Left lobe of liver (tissue), 2 donors: ENCODE measurements at places on chromosomes 6 and 20.

- DNase-seq = no peak
Observed at GRCh38 chr6:13304101-13304500, 24.2 kb downstream of the TBC1D7 start.

- DNase-seq = no peak
Observed at GRCh38 chr6:112330071-112330878, 16.9 kb upstream of the RFPL4B start.

GRCh38 chr20:37072293-37073196 is 23.3 kb downstream of the RBL1 start:
- no peak for DNase-seq

DNA sequence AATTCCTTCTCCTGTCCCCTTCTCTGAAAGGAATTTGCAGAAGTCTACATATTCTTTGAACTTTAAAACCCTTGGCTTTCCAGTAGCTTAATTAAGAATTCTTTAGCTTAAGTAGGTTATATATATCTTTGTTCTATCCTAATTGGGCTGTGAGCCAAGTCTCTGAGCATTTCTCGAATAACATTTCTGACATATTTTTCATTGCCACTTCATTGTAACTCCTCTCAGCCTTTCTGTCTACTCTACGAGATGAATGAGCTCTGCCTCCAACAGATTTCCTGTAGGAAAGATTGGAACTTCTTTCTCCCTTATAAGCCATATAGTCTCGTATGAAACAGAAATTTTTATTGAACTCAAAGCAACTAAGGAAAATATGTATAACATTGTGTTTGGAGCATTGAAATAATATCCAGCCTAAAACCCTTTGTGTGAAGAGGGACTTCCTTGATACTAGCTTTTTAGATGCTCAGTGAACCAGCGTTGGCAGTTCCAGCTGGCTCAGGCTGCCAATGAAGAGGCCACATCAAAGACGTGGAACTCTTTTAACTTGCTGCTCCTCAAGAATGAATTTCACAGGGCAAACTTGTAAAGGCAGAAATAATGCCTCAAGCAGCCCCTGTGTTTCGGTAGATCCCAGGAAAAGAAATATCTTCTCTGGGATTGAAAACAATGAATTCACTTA is 87.7 kb upstream of the NOX3 start:
- no peak for DNase-seq

DNA sequence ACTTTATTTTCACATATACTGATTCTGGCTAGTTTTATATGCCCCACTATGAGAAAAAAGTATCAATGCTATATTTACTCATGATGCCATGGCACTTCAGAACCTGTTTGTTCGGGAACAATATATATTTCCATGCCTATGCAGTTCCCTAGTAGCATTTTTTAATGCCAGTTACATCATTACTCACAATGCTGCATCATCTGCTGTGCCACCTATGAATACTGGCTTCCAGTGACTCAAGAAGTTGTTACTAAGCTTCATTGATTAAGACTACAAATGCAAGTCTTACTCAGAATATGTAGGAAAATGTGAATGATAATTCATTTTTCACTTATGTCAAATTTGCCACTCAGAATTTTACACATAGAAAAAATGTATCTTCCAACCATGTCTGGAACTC is 97.9 kb downstream of the MAFB start:
- DNase-seq = no peak

- DNase-seq = peak; percentile 48
Observed at GRCh38 chr6:129748212-129748900, 38.4 kb upstream of the ARHGAP18 start.

- DNase-seq = no peak
Observed at GRCh38 chr20:5489601-5490000, 172.8 kb upstream of the PROKR2 start.

DNA sequence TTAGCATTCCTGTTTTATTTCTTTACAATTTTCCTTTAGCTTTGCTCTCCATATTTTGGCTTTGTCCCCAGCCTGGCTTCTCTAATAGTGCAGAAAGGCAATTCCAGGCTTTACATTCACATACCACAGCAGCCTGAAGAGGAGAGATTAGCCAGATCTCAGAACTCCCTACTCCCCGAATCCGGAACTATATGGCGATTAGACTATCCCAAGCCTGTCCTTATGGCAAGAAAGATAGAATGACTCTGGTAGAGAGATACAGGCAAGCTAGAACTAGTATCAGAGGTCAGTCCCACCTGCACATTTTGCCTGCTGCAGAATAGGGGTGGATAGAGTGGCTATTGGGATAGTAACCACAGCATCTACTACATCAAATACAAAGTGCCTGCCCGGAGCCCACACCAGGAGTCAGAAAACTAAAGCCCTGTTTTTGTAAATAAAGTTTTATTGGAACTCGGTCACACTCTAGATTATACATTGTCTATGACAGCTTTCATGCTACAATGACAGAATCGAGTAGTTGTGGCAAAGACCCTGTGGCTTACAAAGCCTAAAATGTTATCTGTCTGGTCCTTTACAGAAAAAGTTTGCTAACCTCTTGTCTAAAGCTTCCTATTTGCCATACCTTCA is 17.1 kb upstream of the ADIG start:
- no peak for DNase-seq

DNA sequence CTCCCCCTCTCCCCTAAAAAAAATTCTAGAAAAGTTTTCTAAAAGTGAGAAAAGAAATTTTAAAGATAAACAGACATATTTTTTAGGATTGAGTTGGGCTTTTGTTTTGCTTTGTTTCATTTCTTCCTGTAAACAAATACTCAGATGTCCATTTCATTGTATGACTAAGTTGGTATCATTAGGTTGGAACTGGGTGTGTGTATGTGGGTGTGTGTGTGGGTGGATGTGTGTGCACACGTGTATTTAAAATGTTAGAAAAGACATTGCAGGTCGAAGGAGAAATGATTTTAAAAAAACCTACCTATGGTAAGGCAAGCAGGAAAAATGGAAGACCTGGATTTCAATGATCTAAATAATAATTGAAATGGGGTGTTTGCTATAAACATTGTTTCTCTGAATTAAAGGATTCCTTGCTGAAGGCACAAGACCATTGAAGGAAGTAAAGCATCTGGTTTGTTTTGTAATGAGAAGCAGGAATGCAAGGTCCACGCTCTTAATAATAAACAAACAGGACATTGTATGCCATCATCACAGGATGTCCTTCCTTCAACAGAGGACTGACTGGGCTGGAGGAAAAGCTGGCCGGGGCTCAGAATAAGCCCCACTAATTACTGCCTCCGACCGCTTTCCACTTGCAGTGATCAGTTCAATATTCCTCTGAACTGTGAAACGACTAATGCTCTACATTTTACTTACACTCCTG is 996 bp upstream of the PRDM1 start:
- no peak for DNase-seq

DNA sequence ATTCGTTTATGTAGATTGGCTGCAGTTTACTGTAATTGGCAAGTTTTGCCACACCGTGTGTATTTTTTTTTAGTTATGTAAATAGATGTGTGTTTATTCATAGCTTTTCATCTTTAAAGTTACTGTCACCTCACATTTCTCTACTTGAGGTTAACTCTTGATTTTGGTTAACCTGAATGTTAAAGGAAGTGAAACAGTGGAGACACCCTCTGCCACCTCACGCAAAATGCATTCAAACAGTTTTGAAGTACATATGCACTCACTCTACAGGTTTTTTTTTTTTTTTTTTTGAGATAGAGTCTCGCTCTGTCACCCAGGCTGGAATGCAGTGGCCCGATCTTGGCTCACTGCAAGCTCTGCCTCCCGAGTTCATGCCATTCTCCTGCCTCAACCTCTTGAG is 17.7 kb downstream of the OR2A4 start:
- no peak for DNase-seq

GRCh38 chr6:40469323-40469722 is 117.8 kb downstream of the LRFN2 start:
- no peak for DNase-seq

DNA sequence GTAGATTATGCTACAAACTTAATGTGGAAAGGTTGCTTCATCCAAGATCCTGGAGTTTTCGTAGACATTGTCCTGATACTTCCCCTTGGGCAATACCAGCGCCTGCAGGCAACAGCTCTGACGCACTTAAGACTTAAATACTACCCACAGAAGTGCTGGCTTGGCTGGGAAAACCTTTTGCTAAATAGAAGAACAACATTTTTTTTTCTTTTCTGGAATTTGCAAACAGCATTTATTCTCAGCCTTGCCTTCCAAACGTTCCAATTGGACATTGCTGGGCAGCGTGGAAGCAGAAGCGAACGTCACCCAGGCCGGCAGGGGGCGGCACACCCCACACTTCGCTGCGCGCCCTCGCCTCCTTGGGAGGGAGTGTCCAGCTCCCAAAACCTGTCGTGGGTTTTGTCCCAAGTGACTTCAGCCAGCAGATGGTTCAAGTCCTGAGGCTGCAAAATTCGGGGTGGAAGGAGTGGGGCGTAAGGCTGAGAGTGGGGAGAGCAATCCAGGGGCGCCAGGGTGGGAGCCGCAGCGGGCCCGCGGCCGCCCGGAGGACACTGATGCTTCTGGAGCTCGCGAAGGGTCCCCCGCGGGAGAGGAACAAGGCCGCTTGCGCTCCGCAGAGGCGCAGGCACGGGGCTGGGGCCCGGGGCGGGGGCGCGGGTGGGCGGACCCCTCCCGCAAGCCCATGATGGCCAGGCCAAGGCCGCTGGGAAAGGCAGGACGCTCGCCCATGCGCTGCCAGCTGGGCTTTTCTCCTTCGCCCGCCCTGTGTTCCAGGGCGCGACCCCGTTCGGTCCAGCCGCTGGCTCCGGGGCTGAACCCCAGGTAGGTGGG is 60.8 kb upstream of the MAP3K4 start:
- peak; percentile 71 for DNase-seq

- DNase-seq = no peak
Observed at GRCh38 chr6:137699031-137699683, 167.9 kb upstream of the TNFAIP3 start.

DNA sequence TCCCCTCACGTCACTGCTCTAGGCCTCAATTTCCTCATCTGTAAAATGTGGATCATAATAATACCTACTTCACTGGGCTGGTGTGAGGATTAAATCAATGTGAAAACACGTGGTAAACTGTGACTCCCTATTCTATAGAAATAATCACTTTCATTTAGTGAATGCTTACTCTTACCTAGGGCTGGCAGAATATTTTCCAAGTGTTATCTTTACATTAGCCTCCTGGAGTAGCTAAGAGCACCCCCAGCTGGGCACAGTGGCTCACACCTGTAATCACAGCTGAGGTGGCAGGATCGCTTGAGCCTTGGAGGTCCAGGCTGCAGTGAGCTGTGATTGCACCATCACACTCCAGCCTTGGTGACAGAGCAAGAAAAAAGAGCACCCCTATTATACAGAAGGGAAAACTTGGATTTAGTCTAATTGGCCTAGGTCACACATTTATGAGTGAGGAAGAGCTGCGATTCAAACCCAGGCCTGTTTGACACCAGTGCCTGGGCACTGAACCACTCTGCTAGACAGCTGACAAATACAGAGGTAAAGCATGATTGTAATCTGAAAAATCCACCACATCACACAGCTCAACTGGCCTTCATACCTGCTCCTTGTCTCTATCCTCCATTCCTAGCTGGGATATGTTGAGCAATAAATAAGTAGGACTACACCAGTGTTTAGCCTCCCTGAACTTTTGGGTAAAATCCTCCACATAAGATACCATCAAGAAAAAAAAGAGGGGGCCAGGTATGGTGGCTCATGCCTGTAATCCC is 1.4 kb upstream of the SNTA1 start:
- DNase-seq = no peak

DNA sequence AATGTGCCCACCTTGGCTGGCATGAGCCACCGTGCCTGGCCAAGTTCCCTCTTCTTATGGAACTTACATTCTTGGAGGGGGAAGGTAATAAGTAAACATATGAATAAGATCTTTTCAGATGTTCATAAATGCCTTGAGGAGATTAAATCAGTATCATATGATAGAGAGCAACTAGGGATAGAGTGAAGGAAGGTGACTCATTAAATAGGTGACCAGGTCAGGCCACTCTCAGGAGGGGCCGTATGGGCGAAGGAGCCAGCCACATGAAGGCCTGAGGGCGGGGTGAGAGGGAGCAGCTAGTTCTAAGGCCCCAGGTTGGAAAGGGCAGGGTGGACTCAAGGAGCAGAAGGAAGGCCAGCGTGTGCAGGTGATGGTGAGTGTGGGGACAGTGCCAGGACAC is 91.1 kb downstream of the UST start:
- DNase-seq = no peak

DNA sequence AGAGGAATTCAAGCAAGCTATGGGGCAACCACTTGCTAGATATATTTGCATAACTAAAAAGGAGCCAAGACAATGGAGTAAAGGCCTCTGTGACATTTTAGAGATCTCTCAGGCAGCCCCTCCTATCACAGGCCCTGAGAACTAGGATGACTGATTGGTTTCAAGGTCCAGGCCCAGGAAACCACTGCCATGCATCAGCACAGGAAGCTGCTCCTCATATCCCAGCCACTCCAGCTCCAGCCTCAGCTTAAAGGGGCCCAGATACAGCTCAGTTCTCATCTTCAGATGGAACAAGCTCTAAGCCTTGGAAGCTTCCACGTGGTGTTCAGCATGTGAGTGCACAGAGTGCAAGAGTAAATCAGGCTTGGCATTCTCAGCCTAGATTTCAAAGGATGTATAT is 21.1 kb upstream of the THBS2 start:
- DNase-seq = no peak

DNA sequence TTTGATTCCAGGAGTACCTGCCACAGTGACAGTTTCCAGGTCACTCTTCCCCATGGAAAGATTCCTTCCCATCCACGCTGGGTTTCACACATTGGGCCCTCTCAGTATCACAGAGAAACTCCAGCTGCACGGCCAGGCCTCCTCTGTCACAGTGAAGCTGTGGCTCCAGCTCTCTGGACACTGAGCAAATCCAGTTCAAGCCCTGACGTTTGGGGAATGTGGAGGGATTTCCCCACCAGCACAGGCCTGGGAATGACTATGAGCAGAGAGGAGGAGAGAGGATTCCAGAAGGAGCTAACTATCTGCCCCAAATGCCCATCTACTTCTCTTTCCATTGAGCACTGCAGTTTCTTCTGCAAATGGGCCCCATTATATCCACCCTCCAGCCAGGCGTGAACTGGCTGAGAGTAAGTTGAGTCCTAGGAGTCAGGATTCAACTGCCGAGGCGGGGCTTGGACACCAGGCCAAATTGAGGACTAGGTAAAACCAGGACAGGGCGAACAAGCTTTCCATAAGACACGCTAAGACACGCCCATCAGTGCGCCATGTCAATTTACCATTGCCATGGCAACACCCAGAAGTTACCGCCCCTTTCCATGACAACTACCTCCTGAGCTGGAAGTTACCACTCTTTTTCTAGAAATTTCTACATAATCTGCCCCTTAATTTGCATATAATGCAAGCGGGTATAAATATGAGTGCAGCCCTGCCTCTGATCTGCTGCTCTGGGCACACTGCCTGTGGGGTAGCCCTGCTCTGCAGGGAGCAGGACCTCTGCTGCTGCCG is 9.2 kb upstream of the BNIP5 start:
- DNase-seq = no peak

DNA sequence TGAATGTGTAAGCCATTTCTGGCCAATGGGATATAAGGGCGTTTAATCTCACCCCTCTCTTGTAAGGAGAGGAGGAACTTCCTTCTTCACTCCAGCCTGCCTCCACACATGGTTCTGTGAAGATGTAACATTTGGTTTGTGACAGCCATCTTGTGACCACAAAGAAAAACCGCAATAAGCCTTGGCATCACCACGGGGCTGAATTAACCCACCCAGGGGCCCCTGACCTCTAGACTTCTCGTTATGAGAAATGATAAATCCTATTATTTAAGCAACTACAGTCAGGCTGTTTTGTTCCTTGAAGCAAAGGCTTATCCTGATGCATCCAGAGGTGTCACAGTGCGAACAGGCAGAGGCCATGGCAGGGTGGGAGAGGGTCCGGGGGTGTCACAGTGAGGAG is 139.7 kb downstream of the CDC5L start:
- no peak for DNase-seq

- no peak for DNase-seq
Observed at GRCh38 chr6:76134651-76135050, 62.2 kb upstream of the IMPG1 start.
